DMS79 treated with DMSO at 0.1 percent for 48 hours (cell line): ENCODE measurements at places on chromosomes 11 and 22.

DNA sequence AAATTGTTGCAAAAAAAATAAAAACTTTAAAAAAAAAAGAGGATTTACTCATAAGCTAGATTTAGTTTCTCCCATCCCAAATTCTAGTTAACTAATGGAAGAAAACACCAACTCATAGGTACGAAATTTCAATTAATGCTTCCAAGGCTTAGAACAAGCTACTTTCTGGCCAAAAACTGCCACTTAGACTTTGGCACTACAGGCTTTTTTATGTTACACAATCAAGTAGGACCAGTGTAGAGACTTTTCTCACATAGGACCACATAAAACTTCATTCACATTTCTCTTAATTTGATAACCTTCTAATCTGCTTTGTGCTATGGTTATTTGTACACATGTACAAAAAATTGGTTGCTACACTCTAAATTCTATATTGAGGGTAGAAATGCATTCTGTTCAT lies 3.1 kb downstream of the ST13 start:
- no peak for DNase-seq

DNA sequence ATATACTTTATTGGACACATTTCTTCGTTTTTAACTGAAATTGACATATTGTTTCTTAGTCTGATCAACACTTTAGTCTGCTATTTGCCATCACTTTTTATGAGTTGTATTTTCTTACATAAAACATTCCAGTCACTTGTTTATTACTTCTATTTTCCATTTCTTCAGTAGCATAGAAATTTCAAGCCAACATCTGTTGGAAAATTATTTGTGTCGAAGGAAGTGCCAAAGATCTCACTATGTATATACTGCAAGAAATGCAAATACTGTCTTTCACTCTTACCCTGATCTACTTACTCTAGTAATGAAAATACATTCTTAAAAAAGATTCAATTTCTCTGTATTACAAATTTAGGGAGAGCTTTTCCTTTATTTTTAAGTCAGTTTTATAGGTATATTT lies 105.9 kb downstream of the SLC17A6 start:
- DNase-seq, result no peak

DNA sequence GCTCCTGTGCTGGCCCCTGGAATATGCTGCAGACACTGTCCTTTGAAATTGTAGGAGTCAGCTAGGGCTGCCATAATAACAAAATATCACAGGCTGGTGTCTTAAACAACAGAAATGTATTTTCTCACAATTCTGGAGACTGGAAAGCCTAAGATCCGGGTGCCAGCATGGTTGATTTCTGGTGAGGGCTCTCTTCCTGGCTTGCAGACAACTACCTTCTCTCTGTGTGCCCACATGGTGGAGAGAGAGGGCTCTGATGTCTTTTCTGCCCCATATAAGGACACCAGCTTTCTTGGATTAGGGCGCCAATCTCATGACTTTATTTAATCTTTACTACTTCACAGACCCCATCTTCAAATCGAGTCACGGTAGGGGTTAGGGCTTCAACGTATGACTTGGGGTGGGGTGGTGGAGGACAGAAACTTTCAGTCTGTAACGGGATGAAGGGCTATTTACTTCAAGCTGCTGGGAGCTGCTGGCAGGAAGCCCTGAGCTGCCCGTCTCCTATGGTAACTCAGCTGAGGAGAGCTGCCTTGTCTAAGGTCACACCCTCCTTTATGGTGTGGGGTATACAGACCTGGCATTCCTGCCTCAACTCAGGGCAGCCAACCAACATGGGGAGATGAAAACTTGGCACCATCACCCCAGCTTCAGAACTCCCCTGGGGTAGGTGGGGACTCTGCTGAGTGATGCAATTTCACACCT lies 142.9 kb upstream of the ZBED5 start:
- no peak for DNase-seq

GRCh38 chr11:119343726-119344125 lies 2.8 kb downstream of the MFRP start:
- no peak for DNase-seq

DNA sequence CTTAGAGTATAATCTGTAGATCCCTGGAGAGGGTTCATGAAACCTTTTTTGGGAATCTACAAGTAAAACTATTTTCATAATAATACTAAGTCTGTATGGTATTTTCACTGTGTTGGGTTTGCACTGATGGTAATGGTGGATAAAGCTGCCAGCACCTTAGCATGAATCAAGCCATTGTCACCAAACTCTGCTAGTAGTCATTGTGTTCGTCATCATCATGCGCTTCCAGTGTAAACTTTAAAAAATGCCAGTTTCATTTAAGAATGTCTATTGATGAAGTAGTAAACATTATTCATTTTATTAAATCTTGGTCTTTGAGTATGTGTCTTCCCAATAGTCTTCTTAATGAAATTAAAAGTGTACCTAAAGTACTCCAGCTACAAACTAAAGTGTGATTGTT lies 15.0 kb downstream of the ALKBH3 start:
- no peak for DNase-seq

- DNase-seq, result no peak
Measured at GRCh38 chr11:56140151-56140661, at the start of gene OR8J3. OR8J3 (minus strand) TSS chr11:56140201; CDS start chr11:56137718, 2,483 bp downstream.

GRCh38 chr11:76830639-76831327 lies 29.9 kb upstream of the ACER3 start:
- peak; percentile 24 for DNase-seq
